ENCODE measurements at places on chromosomes 4 and X.
A peak's percentile ranks its signal among the peaks of the same experiment; 100 is the strongest.

- no peak for DNase-seq
These were observed 12.2 kb upstream of the AMOT start for GRCh38 chrX:112852851-112853250.

DNA sequence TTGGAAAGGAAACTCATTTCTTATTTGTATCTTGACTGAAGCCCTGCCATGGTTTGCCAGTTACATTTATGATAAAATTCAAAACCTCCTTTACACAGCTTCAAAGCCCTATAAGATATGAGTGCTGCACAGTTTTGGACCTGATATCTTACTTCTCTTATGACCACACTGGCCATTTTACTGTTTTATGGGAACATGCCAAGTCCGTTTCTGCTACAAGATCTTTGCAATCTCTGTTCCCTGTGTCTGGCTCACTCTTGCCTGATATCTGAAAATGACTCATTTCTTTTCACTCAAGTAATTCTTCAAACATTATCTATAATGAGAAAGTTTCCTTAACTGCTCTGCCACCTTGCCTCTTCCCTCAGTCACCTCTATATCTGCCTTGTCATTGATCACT, 247.3 kb downstream of the SPOCK3 start:
- no peak for DNase-seq

- DNase-seq: no peak
These were observed 130.2 kb downstream of the COL25A1 start for GRCh38 chr4:109172301-109172700.

DNA sequence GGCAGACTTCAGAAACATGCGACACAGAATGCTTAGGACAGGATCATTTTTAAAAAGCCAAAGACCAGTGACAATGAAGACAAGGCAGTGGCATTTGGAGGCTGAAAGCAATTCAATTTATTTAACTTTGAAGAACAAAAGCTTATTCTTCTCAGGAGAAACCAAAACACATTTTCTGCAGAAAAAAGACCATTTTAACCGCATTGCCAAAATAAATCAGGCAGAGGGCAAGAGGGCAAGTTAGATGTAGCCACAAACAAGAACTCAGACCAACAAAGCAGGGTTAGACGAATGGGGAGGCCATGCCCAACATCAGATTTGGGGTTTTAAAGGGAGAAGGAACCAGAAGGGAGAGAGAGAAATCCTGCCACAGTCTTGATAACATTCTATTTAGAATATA, 58.9 kb downstream of the RELL1 start:
- DNase-seq: no peak

DNA sequence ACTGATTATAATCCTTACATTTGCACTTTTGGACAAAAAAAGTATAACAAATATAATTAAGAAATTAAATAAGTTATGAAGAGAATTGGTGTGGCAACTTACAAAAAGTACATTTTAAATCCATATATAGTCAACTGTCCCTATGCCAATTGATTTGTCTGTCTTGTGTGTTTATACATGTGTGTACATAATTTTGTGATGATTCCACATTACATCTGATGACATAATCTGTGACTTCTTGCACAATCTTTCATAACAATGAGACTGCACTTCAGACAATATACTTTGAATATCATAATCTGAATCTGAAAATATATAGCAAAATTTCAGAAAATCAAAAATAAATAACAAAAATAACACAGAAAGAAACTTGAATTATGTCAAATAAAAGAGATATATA, 953.4 kb downstream of the FAT4 start:
- peak; percentile 66 for DNase-seq

DNA sequence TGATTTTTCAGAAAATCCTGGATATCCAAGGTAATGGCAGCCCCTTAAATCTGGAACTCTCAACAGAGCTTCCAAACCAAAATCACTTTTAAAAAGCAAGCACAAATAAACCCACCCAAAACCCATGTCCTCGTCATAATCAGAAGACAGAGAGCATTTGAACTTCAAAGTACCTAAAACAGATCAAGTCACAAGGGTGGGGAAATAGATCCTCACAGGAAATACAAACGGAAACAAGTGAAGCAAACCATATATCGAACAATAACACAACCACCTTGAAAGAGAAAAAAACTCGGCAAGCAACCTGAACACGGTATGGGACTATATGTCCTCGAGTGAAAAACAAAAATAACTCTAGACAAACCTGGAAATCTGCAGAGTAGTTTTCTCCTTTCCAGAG, 15.9 kb upstream of the CCNQ start:
- no peak for DNase-seq

DNA sequence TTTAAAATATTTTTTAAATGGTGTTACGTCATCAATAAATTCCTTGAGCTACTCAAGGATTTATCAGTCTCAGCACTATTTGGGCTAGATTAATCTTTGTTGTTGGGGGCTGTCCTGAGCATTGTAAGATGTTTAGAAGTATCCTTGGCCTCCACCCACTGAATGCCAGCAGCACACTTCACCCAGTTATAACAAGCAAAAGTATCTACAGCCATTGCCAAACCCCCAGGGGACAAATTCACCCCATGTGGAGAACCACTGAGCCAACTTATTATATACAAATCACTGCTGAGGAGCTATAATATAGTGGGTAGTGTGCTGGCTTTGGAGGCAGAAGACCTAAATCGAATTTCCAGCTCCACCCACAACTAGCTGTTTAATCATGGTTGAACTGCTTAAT, 58.3 kb downstream of the ATP10D start:
- DNase-seq: no peak

- no peak for DNase-seq
These were observed 511.6 kb downstream of the PACRGL start for GRCh38 chr4:21211846-21212245.

DNA sequence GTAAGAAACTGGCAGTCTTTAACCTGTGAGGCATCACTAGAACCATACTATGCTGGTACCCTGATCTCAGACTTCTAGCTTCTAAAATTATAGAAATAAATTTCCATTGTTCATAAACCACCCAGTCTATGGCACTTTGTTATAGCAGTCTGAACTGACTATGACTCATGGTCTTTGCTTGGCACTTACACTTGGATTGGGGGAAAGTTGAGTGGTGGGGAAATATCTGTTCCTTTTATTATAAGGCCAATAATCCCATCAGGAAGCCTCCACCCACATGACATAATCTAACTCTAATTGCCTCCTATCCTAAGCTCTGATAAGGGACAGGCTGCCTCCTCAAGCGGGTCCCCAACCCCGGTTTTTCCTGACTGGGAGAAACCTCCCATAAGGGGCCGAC, 61.4 kb upstream of the PACRGL start:
- no peak for DNase-seq

- DNase-seq: no peak
These were observed 20.0 kb downstream of the TMEM154 start for GRCh38 chr4:152659806-152660205.

DNA sequence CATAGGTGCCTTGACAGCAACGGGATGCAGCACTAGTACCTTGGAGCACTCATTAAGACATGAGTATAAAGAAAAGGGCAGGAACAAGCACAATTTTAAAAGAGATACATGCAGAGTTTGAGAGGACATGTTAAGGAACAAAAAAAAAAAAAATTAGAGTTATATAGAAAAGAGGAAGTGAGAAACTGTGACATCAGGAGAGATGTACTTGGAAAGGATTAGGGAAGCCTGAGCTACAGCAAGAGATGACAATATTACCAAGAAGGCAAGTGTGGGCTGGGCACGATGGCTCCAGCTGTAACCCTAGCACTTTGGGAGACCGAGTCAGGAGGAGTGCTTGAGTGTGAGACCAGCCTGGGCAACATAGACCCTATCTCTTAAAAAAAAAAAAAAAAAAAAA, 37.4 kb downstream of the GPR143 start:
- DNase-seq: no peak

DNA sequence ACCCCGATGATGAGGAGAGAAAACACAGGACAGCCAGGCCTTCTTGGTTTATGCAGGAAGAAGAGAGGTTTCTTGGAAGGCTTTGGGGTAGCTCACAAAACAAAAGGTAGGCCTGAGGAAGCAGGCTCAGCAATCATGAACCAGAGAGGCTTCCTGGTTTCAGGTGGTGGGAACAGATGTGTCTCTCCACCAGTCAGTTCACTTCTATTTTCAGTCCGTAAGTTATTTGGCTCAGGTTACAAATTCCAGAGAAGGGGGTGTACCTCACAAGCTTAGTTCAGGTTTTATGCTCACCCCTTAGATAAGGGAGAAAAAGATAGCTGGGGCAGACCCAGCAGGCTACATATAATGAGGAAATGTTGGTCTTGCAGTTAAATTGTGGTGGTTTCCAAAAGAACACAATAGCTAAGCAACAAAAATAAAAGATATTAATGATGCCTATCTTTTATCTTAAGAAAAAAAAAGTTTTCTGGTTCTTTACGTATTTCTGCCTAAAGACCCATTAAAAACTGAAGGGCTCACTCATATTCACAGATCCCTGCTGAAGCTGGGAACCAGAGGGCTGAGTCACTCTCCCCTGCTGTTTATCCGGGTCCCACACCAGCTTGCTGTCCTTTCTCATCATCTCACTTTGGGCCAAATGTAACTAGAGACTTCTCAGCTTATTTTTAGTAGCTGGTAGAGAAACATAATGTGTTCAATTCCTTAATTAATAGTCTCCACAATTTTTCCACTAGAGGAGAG, 177.0 kb downstream of the CAMK2D start:
- peak; percentile 86 for DNase-seq

DNA sequence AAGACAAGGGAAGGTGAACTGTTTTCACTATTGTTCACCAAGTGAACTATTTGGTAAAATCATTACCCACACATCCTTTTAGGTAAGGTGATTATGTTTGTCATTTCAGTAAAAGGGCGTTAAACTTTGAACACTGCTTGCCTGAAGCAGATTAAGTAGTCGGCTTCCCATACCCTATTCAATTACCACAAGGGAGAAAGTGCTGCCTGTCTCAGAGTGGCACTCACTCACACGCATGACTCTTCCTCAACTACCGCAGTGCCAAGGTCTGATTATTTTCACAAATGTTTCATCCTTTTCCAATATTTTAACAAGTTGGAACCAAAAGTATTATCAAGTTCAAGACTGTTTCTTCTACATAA, 11.0 kb downstream of the VEGFC start:
- no peak for DNase-seq

- DNase-seq: no peak
These were observed 177.3 kb upstream of the EMCN start for GRCh38 chr4:100695039-100695654.

DNA sequence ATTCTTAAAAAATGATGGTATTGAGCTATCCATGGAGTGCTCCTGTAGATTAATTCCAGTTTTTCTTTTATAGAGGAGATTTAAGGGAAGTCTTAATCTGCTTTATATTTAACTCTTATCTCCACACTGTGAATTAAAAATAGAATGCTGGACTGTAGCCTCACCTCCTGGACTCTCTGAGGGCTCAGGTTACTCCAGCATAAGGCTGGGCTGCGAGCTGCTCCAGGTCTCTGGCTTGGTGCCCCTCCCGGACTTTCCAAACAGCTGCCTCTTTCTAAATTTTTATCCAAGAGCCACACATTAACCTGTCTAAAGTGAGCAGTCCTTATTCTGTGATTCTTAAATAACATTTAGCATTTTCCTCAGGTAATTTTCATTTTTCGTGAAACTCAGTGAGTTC, 218.7 kb upstream of the JADE1 start:
- no peak for DNase-seq

- DNase-seq: peak; percentile 62
These were observed 53.9 kb upstream of the SORBS2 start for GRCh38 chr4:185865901-185866328.

DNA sequence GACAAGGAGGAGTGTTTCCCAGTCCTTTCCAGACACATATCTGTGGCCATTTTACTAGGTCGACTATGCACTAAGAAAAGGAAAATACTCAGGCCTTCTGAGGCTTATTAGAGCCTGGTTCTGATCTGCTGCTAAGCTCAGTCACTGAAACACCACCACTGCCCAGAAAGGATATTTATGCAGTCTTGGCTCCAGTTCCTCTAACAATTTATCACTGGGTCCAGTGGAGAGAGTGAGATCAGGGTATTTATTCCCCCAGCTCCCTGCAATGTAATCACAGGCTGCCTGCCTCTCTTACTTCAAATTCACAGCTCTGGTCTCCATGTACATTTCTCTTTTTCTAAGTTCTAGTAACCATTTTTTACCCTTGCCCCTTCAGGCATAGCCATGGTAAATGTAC, 81.6 kb upstream of the INPP4B start:
- no peak for DNase-seq

DNA sequence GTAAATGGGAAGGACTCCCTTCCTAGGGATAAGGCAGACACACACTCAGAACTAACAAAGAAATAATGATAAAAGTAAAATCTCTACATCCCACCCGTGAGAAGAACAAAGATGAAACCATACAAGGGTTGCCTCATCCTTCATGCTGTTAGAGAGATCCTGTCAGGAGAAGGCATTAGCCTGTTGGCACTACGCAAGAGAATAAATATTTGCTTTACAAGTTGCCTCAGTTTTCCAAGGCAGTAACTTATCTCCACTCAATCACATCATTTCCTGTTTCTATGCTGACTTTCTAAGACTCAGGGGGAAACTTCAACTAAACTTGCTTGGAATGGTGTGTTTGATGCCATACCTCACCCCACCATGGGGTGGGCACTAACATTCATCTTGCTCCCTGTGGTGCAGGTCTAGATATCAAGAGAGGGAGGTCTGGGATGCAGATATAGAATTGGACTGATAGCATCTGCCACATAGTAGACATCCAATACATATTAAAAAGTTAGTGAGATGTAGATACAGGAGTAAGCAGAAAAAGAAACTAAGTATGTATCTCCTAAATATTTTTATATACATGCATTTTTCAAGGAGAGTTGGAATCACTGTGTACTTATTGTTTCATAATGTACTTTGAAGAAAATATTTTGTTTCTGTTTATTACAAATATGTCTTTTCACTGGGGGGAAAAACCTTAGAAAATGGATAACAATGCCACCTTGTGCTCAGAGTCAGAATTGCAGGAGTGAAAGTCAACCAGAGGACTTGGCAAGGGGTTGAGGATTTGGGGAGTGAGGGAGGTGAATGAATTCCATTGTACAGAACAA, 57.2 kb upstream of the BEX4 start:
- peak; percentile 27 for DNase-seq

- DNase-seq: peak; percentile 1
These were observed 332.7 kb upstream of the IGFBP7 start for GRCh38 chr4:57442831-57443291.

DNA sequence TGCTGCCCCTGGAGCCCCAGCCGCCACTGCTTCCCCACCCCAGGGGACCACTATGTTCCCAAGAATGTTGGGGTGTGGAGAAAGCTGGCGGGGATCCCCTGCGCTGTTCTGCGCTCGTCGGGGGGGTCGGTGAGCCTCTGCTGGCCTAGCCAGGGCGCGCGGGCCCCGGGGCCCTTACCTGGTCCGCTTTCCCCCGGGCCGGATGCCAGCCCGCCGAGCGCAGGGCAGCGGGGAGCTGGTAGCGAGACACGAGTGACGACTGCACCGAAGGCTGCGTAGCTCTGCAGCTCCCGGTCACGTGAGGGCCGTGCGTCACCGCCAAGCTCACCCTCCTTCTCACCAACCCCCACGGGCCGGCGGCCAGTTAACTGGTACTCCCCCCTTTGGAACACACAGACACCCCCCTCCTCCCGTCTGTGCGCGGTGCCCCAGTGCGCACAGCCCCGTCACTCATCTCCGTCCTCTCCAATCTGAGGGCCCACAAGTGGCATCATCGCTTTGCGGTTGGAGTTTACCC, at the start of gene BEX1:
Gene BEX1 (minus strand): TSS at position 254 of the 517 bp plus-strand sequence. CDS start 897 bp downstream, outside the sequence.
- peak; percentile 10 for DNase-seq

All from fibroblast of skin of right quadriceps (primary cell).